Liver (tissue), 10 donors: ENCODE measurements at places on chromosomes 16 and 17.

GRCh38 chr17:82600731-82601446 lies 47.4 kb downstream of the WDR45B start:
- DNase-seq, result no peak

DNA sequence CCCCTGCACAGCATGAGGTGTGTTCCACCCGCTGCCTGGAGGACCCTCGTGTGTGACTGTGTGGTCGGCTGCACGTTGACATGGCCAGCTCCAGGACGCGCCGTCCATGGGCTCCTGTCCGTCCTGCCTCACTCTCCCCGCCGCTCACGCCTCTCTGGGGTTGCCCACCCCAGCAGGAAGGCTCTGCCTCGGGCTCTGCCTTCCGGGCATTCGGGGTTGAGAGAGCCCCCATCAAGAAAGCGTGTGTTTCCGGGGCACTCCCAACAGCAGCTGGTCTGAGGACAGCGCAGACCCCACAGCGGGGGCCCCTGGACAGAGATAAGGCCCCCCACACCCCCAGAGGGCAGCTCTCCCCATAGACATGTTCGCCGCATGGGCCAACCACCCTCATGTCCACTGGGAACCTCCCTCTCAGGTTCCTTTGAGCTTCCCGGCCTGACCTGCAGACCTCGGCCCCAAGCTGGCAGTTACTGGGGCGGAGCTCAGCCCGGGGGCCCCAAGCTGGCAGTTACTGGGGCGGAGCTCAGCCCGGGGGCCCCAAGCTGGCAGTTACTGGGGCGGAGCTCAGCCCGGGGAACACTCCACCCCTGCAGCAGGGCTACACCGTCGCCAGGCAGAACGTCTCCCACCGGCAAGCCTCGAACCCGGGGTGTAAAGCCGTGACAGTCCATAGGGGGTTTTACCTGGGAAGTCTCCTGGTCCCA lies 8.4 kb upstream of the PIEZO1 start:
- DNase-seq, result peak; percentile 59

GRCh38 chr16:72836985-72837384 lies 210.9 kb downstream of the ZFHX3 start:
- no peak for DNase-seq

- no peak for DNase-seq
Observed at GRCh38 chr17:62186841-62187240, 121.8 kb upstream of the MED13 start.

GRCh38 chr16:10637337-10638037 lies 57.1 kb upstream of the EMP2 start:
- DNase-seq, result no peak

- DNase-seq, result no peak
Observed at GRCh38 chr16:86478779-86479178, 31.5 kb upstream of the FOXF1 start.

DNA sequence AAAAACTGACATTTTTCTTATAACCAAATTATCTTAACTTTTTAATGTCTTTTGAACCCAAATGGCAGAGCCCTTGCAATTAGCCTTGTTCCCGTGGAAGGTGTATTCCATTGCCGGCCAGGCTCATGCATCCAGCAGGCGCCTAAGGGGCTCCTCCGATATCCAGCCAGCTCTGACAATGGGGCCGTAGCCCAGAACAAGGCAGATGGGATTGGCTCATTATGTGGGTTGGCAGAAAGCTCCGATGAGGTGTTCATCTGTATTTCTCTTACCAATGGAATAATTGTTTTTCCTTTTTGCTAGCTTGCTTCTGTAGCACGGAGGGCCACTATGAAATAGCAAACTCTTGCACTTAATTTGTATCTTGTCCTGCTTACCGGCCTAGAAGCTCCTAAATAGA lies 208.2 kb upstream of the CHMP6 start:
- no peak for DNase-seq

DNA sequence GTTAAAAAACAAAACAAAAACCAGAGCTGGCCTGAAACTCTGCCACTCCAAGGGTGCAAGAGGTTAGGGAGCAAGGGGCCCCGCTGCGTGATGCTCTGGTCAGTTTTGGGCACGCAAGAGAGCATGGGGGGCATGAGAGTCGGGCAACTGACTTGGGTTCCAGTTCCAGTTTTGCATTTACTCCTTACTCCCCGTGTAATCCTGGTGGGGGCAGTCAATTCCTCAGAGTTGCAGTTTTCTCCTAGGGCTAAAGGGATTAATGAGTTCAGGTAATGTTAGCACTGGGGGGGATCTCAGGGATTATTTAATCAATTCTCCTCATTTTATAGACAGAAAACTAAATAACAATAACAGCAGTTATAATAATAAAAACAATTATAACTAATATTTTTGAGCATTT lies 72.9 kb upstream of the PMFBP1 start:
- DNase-seq, result no peak

- no peak for DNase-seq
Observed at GRCh38 chr17:44006272-44006597, 1.8 kb downstream of the NAGS start.

- DNase-seq, result no peak
Observed at GRCh38 chr16:67055712-67056487, 27.0 kb downstream of the CBFB start.

DNA sequence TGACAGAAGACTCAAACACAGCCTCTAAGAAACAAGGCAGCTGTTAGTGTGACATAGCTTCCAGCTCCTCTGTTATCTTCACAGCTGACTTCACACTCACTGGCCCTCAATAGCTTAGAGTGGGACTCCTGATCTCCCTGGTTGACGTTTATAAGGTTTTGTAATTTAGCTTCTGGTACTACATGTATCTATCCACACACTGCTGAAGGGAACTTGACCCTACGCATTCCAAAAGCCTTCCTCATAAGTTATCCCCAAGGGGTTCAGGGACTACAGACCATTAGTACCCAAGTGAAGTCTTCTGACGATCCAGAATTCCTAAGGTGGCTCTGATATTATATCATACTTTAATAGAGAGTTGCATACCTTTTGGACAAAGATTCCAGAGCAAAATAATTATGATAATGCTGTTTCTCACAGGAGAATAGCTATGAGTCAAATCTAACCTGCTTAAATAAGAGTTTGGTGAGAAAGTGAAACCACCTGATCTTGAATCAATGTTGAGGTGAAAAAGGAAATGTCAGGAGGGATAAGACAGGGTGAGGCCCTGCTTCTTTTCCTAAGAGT lies 14.5 kb downstream of the ACACA start:
- no peak for DNase-seq

DNA sequence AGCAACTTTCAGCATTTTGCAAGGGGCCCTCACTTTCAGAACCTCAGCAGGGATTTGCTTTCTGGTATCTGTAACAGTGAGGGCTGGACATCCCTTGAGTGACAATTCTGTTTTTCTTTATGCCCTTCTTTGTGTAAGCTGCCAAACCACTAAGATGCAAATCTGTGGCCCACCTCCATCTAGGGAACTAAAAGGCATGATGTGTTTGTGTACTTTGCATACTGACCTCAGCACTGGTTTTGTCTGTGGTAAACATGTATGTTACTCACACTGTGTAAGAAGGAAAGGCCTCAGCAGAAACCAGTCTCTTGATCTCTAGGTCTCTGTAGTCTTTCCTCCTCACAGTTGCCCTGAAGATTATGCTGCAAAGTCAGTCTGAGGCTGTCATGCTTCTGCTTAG lies 396.6 kb upstream of the DYNLRB2 start:
- DNase-seq, result no peak

- DNase-seq, result no peak
Observed at GRCh38 chr17:42982266-42982665, 1.9 kb downstream of the RUNDC1 start.
